ENCODE measurements at places on chromosomes 4 and X.

GRCh38 chr4:16967722-16968121, 69.3 kb upstream of the LDB2 start:
- no peak for DNase-seq

- no peak for DNase-seq
Observed at GRCh38 chr4:137526681-137527080, 5.6 kb downstream of the PCDH18 start.

- no peak for DNase-seq
Observed at GRCh38 chrX:153673428-153674218, at the start of gene PNCK. TSS of gene PNCK (minus strand) at chrX:153673813. CDS start at chrX:153673076, 737 bp downstream.

DNA sequence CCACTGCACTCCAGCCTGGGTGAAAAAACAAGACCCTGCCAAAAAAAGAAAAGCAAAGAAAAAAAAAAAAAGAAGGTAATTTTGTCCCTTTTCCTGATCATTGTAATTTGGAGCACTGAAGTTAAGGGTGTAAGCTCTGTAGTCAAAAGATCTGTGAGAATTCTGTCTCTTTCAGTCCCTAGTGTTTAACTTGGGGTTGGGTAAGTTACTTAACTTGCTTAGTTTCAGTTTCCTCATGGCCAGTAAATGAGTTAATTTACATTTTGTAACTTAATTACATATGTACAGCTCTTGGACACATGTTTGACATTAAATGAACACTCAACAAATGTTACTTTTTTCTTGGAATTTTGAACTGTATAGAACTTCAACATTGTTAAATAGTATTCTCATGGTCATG, 10.9 kb upstream of the UBE2K start:
- DNase-seq = no peak

GRCh38 chr4:74096265-74096980, 2.6 kb downstream of the CXCL2 start:
- no peak for DNase-seq

Measured in activated CD8-positive, alpha-beta memory T cell treated with anti-CD3 and anti-CD28 coated beads for 1 hour (primary cell).